D721Med (cell line): ENCODE measurements at places on chromosomes 4 and X.

- DNase-seq = no peak
Measured at GRCh38 chr4:105025263-105026017, 121.2 kb upstream of the TET2 start.

GRCh38 chrX:13990126-13990800 is 39.4 kb downstream of the GEMIN8 start:
- DNase-seq = no peak

DNA sequence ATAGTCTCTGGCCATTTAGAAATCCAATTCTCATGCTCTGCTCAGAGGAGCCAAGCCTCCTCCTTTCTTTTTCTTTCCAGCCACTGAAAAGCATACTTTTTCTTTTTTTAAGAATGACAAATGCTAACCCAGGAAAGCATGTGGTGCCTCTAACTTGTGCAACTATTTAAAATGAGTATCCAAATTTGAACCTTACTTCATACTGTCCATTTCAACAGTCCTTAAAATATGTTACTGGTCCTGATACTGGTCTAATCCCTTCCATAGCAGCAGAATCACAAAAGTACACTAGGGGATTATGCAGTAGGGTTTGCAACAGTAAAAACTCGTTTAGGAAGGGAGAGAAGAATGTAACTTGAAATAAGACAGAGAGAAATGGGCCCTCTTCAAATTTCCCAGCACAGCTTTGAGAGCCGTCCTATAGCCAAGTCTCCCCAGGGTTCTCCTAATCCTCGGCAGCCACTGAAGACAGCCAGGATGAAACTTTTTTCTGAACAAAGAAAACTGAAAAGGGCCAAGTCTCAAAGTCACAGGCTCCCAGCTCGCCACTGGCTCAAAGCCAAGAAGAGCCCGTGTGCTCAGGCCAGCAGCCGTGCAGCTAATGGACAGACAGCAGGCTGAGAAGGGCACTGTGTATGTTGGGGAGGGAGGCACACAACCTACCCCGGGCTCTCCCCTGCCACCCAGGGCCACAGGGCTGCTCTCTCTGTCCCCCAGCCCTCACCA is 39.5 kb downstream of the GPC4 start:
- DNase-seq = no peak

DNA sequence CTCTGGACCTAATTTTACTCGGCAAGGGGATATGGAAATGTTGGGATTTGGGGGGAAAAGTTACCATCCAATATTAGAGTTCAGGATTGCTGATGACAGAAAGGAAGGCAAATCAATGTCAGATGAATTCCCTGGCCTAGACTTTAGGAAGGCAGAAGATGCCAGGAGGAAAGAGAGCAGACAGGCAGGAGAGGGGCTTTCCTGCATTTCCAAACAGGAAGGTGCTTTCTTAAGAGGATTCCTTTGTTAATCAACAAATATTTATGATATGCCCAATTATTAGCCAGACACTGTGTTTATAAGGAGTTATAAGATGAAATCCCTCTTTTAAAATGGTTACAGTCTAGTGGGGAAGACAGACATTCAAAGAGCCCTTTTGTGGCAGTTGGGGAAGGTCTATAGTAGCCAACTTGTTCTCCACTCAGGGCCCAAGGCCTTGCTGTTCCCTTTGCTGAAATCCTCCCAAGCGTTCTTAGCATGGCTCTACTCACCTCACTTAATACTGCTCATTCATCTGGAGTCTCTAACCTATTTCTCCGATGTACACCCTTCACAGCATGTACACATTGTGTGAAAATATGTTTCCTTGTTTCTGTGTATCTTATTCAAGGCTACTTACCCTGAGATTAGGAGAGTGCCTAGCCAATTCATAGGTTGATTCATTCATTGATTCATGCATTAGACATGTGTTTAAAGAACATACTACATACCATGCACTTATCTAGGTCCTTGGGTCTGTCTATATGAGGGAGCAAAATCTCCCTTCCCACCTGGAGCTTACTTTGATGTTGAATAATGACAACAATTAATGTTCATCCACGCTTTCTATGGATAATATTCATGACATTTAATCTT is 5.3 kb downstream of the IGFBP7 start:
- no peak for DNase-seq

- no peak for DNase-seq
Measured at GRCh38 chr4:7513671-7514070, 78.9 kb upstream of the PSAPL1 start.

DNA sequence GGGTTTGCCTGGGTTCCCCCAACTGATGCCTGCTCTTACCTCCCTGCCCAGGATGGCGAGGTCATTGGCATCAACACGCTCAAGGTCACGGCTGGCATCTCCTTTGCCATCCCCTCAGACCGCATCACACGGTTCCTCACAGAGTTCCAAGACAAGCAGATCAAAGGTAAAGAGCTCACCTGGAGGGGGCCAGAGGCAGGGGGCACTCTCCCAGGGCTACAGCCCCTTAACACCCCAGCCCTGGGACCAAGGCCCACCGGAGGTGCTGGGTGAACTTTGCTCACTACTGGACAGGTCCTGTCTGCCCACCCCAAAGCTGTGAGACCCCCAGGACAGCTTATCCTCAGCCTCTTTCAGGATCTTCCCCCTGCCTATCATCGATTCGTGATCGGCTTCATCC is 24.5 kb downstream of the HTRA3 start:
- no peak for DNase-seq

DNA sequence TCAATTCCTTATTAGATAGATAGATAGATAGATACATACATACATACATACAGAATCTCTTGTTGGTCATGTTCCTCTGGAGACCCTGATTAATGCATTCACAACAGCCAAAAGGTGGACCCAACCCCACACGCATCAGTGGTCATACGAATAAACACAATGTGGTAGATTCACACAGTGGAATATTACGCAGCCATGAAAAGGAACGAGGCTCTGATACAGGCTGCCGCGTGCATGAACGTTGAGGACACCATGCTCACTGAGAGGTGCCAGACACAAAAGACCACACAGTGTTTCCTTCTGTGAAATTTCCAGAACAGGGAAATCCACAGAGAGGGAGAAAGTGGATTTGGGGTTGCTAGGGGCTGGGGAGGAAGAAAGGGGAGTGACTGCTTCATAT is 136.7 kb downstream of the CRLF2 start:
- DNase-seq = no peak

DNA sequence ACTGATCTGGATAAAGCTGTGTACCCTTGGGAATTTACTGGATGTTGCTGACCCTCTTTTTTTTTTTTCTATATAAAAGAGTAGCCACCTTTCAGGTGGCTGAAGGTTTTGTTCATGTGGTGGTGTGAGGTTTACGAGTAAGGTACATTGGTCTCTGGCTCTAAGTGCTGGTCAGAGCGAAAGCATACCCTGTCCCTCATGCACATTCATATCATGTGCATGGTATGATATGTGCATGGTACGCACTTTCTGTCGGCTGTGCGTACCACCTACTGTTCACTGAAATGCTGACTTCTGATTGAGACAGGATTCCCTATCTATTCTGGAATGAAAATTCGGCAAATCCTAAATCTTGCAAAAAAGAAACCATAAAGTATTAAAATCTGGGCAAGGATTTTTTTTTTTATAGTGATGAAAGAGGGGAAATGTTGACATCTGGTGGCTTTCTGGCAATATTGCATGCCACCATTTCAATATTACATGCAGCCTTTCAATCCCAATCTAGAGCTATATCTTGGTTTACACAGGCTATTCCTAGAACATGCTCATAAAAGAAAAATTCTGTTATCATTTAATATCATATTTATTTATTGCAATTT is 32.8 kb downstream of the FAM149A start:
- no peak for DNase-seq

DNA sequence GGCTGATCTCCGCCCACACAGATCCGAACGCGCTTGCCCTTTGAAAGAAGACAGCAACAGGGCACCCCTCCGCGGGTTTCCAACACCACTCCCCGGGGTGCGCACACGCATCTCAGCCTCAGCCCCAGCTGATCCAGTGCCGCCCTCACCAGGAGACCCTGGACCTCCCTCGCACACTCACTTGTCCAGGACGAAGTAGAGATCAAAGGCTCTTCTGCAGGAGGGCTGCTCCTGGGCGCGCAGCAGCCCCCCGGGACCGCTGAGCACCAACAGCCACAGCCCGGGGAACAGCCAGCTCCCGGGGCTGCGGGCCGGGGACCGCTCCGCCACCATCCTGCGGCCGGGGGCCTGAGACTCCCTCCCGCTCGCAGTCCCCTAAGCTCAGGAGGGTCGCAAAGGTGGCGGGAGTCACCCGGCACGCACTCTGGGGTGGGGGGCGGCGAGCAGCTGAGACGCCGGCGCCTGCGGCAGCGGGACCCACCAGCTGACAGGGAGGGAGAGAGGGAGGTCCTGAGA is 743 bp downstream of the ANTXR2 start:
- DNase-seq = peak; percentile 20

GRCh38 chr4:1130316-1131186 is 17.2 kb upstream of the RNF212 start:
- no peak for DNase-seq

DNA sequence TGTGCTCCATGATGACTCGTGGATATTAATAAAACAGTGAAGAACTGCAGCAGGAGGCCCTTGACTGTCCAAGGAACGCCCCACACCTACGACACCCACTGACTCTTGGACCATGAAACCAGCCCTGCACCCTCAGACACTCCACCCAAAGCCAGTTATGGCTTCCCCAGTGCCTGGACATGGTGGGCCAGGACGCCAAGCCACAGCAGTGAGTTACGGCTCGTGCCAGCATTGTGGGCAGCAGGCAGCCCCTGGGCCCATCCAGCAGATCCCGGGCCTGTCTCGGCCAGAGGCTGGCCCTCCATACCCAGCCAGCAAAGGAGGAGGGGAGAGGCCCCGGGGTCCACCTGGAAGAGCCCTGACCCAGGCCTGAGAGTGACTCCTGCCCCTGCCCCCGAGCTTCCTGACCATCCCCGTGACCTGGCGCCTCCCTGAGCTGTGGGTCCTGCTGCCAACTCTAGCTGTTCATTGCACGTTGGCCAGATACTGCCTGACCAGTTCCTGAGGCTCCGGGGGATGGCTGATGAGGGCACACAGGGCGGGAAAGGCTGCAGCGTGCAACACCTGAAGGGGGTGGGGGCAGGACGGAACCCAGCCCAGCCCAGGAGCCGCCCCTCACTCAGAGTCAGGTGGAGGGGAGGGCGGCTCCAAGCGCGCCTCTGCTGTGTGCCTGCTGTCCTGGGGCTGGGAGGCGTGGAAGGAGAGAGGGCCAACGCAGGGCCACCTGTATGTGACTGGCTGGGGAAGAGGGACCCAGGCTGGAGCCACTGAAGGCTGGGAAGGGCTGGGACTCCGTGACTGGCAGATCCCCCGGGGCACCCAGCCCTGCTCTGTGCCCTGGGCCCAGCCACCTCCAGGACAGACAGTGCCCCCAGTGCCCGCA is 739 bp downstream of the SLC49A3 start:
- no peak for DNase-seq

DNA sequence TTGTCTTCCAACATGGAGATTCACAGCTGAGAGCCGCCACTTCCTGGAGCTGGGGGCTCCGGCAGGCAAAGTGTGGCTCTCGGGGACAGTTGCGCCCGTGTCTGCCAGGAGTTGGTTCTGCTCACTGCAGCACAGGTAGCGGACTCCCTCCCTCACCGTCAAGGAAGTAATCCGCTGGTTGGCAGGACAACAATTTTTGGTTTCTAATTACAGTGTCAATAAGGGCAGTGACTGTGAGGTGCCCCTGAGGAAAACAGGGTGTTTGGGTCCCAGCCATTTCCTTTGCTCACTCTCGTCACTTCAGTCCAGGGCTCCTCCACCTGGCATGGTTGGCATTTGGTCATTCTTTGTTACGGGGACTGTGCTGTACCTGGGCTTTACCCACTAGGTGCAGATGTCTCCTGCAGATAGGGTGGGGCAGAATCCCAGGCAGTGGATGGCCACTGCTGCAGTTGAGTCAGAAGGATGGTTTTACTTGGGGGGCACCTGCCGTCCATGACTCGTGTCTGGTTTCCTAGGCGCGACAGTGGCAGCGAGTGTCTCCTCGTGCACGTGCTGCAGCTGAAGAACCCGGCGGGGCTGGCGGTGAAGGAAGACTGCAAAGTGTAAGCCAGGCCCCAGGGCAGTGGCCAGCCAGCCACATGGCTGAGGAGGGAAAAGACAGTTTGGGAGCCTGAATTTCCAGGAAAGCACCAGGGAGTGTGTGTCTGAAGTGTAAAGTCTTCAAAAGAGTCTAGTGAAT is 32.1 kb upstream of the CLCN4 start:
- DNase-seq = no peak

DNA sequence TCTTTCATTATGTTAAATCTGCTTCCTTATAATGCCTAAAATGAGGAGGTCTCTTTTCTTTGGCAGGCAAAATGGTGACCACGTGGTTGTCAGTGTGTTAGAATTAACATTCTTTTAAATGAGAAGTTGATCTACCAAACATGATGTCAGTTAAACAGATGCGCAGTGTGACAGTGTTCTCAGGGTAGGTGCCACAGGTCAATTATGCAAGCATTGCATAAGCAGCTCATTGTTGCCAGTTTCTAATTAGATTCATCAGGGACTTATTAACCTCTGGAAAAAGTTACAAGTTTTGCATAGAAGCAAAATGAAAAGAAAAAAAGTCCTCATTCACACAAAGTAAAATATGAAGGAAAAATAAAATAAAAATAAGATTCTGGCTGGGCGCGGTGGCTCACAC is 324.1 kb upstream of the GALNT7 start:
- no peak for DNase-seq

GRCh38 chr4:121749225-121749624 is 15.7 kb downstream of the SMIM43 start:
- DNase-seq = no peak

DNA sequence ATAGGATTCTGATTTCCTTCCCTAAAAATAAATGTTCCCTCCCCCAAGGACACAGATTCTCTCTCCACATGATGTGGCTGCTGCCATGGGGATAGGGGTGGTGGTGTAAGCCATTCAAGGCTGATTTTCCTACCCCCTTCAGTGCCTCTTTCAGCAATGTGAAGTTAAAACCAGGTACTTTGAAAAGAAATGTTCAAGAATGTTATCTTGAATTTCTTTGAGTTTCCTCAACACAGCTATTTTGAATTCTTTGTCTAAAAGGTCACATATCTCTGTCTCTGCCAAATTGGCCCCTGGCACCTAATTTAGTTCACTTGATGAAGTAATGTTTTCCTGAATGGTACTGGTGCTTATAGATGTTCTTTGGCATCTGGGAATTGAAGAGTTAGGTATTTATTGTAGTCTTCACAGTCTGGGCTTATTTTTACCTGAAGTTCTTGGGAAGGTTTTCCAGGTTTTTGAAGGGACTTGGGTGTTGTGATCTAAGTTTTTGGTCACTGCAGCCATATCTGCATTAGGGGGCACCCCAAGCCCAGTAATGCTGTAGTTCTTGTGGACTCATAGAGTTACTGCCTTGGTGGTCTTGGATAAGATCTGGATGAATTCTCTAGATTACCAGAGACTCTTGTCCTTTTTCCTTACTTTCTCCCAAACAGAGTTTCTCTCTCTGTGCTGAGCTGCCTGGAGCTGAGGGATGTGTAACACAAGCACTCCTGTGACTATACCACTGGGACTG is 7.6 kb upstream of the DIPK2B start:
- DNase-seq = no peak
